Stimulated activated CD4-positive, alpha-beta T cell treated with anti-CD3 and anti-CD28 coated beads, Interleukin-1b, Interleukin-23, amount 100 ng/mL, for 1 hour (primary cell): ENCODE measurements at places on chromosomes 7 and 10.

- no peak for DNase-seq
Measured at GRCh38 chr7:27262121-27262520, 19.5 kb downstream of the EVX1 start.

DNA sequence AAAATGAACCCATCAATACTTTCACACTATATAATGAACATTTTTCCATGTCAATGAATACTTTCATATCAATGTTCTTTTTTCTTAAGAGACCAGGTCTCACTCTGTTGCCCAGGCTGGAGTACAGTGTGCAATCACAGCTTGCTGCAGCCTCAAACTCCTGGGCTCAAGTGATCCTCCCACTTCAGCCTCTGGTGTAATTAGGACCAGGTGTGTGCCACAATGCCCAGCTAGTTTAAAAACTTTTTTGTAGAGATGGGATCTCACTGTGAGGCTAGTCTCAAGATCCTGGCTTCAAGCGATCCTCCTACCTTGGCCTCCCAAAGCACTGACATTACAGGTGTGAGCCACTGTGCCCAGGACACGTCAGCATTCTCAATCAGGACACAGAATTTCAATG lies 85.2 kb downstream of the SH3PXD2A start:
- no peak for DNase-seq

DNA sequence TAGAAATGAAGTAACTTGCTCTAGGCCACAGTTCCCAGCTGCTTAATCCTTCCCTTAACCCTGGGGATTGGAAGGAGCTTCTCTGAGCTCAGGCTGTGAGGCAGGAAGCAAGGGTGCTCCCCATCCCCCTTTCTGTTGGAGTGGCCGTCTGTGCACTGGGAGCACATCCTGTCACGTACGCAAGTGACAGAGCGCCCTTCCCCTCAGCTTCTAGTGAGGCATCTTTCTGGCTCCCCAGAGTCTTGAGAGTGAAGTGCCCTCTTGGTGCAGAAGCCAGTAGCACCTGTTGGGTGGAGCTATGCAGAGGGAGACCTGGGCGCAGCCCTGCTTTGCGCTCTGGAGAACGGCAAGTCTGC lies 47.8 kb downstream of the SHH start:
- no peak for DNase-seq

DNA sequence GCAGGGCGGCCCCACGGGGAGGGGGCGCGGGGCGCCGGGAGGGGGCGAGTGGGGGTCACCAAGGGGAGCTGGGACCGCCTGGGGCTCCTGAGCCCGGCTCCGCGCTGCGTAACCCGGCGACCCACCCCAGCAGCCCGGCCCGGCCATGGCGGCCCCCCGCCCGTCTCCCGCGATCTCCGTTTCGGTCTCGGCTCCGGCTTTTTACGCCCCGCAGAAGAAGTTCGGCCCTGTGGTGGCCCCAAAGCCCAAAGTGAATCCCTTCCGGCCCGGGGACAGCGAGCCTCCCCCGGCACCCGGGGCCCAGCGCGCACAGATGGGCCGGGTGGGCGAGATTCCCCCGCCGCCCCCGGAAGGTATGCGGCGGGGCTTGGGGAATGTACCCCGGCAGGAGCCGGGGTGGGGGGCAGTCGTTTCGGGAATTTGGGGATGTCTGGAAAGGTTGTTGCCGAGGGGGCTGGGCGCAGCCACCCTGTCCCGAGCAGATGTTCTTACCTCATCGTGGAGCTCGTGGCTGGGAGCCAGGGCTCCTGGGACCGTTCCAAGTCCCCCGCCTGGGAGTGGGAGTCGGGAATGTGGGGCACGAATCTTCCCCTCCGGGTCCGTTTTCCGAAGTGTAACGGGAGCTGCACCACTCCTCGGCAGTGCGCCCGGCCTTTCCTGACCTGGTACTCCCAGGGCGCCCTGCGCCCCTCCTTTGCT lies 431 bp downstream of the ZYX start:
- DNase-seq, result no peak

GRCh38 chr7:22025983-22026382 lies 80.3 kb upstream of the CDCA7L start:
- DNase-seq, result no peak

- no peak for DNase-seq
Measured at GRCh38 chr10:70323138-70323696, 39.4 kb upstream of the NPFFR1 start.

DNA sequence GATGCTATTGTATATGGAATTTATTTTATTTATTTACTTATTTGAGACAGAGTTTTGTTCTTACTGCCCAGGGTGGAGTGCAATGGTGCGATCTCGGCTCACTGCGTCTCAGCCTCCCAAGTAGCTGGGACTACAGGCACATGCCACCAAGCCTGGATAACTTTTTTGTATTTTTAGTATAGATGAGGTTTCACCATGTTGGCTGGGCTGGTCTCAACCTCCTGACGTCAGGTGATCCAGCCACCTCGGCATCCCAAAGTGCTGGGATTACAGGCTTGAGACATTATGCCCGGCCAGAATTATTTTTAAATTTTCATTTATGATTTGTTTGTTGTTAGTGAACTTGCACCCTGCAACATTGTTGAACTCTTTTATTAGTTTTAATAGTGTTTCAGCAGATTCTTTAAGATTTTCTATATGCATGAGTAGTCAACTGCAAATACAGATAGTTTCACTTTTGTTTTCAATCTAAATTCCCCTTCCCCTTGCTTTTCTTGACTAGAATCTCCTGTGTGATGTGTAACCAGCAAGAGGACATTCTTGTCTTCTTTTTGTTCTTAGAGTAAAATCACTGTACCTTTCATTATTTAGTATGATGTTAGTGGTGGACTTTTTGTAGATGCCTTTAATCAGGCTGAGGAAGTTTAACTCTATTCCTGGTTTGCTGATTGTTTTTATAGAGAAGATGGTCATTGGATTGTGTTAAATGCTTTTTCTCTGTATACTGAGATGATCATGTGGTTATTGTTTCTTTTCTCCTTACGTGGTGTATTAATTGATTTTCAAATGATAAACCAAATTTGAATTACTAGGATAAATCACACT lies 27.8 kb downstream of the ZNF33A start:
- no peak for DNase-seq

DNA sequence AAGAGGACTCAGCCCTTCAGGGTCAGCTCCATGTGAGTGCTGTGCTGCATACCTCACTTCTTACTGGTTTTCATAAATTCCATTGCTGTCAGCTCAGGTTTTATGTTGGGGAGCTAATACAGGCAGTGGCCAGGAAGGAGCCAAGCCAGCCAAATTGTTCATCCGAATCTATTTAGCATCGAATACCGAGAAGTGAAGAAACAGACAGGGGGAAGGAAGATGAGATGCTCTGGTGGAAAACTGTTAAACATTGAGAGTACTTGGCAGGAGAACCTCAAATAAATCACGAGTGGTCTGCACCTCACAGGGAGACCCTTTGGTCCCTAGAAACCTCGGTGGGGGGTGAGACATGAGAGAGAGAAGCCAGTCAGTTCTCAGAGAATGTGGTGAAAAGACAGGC lies 196.0 kb upstream of the TMEM72 start:
- no peak for DNase-seq

DNA sequence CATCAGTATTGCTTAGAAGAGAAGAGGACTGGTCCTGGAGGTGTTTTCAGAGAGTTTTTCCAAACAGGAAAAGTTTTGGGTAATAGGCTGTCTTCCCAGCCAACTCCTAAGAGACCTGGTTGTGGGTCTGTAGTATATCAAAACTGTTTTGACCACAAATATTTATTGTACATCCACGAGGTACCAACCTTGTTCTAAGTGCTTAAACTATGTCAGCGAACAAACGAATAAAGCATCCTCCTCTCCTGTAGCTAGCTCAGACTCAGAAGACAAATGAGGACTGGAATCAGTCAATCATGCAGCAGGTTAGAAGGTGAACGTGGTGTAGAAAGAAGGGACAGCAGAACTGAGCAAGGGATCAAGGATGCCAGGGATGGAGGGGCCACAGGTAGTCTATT lies 61.6 kb upstream of the MKI67 start:
- DNase-seq, result no peak

DNA sequence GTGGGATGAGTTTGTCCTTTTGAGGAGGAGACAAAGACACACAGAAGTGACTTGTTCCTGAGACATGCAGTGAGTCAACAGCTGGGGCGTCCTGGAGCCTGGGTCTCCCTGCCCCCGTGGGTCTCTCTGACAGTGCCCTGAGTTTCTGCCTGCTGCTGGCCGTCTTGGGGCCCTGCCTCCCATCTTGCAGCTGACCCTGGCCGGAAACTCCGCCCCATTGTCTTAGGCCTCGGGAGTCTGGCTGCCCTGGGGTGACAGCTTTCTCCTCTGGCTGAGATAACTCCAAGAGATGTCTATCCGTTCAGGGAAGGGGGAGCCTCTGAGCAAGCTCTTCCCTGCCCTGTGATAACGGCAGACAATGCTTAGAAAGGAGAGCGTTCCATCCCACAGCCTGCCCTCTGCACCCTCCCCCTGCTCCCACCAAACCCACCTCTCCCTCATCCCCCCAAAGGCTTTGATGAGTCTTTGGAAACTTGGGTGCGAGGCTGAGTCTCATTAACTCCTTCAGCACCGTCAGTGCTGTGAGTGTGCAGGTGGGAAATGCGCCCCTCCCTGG lies 69.5 kb upstream of the PODXL start:
- DNase-seq, result no peak

- peak; percentile 9 for DNase-seq
Measured at GRCh38 chr10:7121154-7121797, 289.6 kb downstream of the SFMBT2 start.

DNA sequence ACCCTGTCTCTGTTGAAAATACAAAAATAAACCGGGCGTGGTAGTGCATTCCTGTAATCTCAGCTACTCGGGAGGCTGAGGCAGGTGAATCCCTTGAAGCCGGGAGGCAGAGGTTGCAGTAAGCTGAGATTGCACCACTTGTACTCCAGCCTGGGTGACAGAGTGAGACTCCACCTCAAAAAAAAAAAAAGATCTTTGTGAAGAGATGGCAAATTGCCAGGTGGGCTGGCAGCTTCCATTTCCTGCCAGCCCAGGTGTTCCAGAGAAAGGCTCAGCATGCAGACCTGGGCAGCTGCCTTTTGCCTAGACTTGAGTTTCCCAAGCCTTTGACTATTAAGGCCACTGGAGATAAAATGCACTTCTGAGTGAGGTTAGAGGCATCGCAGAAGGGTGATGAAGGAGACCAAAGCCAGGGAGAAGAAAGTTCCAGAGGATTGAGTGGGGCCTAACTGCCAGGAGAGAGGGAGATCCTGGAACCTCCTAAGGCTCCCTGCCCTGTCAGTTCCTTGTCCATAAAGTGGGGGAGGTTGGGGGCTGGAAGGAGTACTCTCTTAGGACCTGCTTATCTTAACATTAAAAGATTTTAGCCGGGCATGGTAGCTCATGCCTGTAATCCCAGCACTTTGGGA lies 10.0 kb upstream of the DDIT4 start:
- no peak for DNase-seq

DNA sequence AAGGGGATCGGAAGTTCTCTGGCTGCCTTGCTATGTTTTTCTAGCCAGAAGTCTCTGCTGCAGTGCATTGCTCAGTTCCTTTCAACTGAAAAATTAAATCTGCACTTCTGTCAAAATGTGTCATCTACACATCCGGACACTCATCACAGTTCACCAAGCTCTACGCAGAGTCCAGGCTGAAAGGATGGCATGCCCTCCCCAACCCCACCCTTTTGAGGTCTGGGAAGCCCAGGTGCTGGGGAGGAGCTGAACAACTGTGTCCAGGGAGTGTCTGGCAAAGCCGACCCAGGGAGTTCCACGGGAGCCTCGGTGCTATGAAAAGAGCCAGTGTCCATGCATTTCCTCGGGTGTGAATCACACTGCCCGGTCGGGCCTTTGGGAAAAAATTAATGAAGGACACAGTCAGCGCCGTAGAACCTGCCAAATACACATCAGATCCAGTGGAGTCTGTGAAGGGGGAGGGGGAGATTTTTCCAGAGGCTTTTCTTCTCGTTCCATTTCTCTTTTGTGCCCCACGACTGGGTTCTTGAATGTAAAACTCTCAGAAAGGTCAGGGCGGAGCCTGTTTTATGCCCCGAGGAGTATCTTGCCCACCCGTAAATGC lies 757 bp upstream of the PALS2 start:
- DNase-seq, result no peak

GRCh38 chr7:41148521-41148951 lies 554.4 kb downstream of the INHBA start:
- no peak for DNase-seq

DNA sequence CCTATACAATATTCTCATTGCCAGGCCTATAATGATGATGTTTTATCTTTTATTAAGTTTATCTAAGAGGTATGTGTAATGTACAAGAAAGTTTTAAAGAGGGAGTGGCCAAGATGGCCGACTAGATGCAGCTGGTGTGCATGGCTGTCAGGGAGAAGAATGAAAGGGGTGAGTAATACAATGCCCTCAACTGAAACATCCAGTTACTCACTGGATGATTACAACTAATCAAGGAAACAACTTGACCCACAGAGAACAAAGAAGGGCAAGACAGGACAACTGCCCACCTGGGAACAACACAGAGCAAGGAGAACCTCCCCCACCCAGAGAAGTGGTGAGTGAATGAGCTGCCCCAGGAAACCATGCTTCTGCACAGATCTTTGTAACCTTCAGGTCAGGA lies 880.0 kb upstream of the LRRTM3 start:
- DNase-seq, result no peak

- no peak for DNase-seq
Measured at GRCh38 chr10:43354879-43355380, 16.5 kb upstream of the FXYD4 start.

DNA sequence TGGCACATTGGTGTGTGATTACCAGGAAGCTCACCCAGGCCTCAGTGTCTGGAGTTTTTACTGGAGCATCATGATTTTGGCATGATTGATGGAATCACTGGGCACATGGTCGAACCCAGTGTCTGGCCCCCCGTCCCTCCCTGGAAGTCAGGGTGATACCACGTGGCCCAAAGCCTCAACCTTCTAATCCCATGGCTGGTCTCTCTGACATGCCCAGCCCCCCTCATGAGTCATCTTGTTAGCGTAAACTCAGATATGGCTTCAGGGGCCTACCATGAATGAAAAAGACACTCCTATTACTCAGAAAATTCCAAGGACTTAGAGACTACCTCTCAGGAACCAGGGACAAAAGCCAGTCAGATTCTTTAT lies 109.3 kb downstream of the GRK5 start:
- DNase-seq, result no peak

- no peak for DNase-seq
Measured at GRCh38 chr10:70122742-70123141, 9.9 kb downstream of the AIFM2 start.

DNA sequence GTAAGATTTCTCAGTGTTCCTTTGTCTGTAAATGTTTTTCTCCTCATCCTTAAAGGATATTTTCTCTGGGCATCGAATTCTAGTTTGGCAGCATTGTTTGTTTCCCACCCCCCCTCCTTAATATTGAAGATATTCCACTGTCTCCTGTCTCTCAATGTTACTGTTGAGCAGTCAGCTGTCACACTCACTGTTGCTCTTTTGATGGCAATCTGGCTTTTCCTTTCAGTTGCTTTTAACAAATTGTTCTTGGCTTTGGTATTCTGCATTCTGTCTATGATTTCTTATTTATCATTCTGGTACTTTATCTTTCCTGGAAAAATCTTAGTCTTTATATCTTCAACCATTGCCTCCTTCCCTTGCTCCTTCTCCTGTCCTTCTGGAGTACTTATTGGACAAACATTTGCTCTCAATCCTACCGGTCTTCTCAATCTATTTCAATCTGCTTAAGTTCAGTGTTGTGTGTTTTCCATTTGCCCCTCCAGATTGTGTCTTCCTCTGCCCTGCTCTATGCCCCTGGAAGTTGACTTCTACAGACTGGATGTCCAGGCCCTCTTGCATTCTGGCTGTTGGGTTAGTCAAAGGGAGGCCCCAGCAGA lies 9.3 kb upstream of the GTPBP4 start:
- no peak for DNase-seq

GRCh38 chr10:33596422-33596821 lies 262.0 kb upstream of the NRP1 start:
- DNase-seq, result no peak

- DNase-seq, result peak; percentile 13
Measured at GRCh38 chr10:134247-135131, 766 bp upstream of the ZMYND11 start.
